ENCODE measurements at places on chromosomes 1 and 21. TPM values are rescaled to one million over a fixed set of nuclear protein-coding genes. Genes with fewer than 3 reads are reported as not detected.

SMIM1 gene
- total RNA-seq = 107 TPM

LEMD1 gene
- not detected for total RNA-seq

NR1I3 gene
- total RNA-seq = not detected

MCOLN3 gene
- total RNA-seq = 18.4 TPM

RUNX3 gene
- total RNA-seq = 1.0 TPM

ESPN gene
- total RNA-seq = 1.7 TPM

FBLIM1 gene
- total RNA-seq = 112 TPM

DHRS3 gene
- 83.3 TPM for total RNA-seq

GRCh38 chr1:48105165-48105564 lies 108.0 kb upstream of the TRABD2B start:
- no peak for DNase-seq

GRCh38 chr1:248127653-248128052 lies 17.3 kb upstream of the OR2M5 start:
- DNase-seq = no peak

DNA sequence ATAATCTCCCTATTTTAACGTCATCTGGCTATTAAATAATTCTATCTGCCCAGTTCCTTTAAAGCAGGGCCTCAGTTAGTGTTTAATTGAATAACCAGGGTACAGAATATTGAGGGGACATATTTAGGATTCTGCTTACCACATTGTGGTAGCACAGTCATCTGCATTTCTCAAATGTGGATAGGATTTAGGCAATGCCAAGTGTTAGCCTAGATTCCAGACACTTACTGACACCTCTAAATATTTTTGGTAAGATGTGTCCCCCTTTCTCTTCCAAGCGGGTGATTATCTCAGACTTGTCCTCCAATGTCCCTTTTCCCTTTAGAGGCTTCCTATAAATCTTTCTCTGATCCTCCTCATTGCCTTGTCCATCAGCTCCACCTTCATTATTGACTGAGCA lies 160.8 kb upstream of the HOOK1 start:
- DNase-seq = no peak

GRCh38 chr1:219412772-219413171 lies 200.1 kb downstream of the ZC3H11B start:
- DNase-seq = no peak

DNA sequence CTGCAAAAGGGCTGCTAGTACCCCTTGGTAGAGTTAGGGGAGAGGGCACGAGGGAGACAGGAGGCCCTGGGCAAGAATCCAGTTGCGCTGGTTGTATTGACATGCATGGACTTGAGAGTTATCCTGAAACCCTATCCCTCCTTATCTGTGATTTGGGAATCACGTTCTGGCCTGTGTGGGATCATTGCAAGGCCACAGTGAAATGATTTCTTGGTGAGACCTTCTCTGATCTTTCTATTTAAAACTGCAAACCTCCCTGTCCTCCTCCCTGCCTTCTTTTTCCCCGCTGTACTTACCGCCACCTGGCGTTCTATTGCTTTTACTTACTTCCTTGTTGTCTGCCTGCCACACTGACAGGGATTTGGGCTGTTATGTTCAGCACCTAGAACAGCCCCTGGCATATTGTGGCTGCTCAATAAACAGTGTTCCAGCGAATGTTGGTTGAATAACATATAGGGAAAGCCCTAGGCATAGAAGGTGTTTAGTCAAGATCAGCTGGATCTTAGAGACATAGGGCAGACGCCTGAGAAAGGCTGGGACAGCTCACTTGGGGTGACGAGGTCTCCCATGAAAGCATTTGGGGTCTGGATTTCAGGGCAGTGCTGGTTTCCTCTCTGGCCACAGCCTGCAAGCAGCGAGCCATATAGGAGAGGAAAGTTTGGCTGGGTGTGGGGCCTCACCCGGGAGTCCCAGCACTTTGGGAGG lies 25.6 kb downstream of the ALPL start:
- no peak for DNase-seq

GRCh38 chr1:34868230-34869049 lies 8.9 kb upstream of the SMIM12 start:
- DNase-seq = no peak

DNA sequence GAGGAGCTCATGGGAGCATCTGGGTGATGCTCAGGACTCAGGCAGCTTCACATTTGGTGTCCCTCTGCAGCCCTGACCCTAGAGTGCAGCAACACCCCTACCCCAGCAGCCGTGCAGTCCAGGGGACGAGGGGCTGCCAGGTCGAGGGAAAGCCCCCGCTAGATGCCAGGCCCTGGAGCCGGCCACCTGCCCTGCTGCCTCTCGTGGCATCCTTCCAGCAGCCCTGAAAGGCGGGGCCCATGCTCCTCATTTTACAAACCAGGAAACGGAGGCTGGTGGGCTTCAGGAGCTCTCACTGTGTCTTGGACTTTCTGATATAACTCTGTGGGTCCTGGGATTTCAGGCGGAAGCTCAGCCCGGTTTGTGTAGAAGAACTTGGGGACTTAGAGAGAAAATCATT lies 120.5 kb upstream of the WNT4 start:
- DNase-seq = no peak

DNA sequence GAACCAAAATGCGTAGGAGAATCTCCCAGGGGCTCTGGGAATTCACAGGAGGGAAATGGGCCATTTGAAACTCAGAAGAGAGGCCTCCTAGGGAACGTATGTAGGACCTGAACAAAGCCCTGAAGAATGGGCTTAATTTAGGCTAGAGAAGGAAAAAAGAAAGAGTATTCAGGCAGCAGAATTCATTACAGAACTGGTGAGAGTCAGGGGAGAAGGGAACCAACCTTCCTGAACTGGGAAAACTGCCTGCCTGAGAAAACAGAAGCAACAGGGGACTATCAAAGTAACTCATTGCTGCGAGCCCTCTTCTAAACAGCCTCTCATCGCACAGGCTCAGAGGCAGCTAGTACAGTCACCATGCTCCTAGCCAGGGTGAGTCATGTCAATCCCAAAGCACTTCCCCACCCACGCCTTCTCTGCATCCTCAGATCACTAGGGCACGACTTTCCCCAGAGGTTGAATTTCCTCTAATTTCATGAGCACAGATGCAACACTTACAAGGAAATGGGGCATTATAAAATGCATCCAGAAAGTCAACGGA lies 98.1 kb downstream of the ADSS2 start:
- DNase-seq = no peak

GRCh38 chr1:154502066-154502743 lies at the start of the genes SHE and TDRD10:
Gene SHE (minus strand): TSS chr1:154502412. CDS start chr1:154502026, 386 bp downstream.
Gene TDRD10 (plus strand): TSS chr1:154502219. CDS start chr1:154506904, 4,685 bp downstream.
- DNase-seq = peak; percentile 68

GRCh38 chr1:222616525-222616924 lies 1.4 kb upstream of the MIA3 start:
- DNase-seq = no peak

- no peak for DNase-seq
Measured at GRCh38 chr21:37452227-37452626, 85.7 kb downstream of the DYRK1A start.

- DNase-seq = no peak
Measured at GRCh38 chr1:25914074-25914995, 8.1 kb upstream of the STMN1 start.

DNA sequence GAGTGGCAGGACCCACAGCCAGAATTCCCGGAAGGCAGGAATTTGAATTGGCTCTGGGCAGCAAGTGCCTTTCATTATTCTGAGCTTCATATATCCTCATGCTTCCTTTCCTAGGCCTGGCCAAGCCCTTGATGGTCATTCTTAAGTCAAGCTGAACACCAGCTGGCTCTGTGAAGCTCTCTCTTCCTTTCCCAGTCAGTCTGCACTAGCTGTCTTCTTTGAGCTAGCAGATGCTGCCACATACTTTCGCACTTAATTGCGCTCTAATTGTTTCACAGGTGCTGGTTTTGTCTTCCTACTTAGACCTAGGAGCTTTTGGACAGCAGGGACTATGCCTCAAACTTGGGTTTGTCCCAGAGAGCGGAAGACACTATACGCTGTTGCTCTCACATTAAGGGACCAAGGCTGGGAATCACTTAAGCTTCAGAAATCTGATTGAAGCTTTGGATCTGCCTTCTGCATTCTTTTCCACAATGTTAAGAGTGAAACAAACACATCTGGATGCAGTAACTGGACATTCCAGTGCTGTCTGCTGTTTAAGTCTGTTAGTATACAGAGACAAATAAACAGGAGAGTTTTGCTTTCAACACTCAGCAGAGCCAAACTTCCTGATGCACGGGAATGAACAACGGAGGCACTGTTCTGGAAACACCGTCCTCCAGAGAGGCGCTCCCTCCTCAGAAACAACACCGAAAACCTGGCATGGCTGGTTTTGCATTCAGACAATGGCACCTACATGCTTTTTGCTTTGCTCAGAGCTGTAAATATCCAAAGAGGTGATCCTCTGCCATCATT lies 2.2 kb downstream of the TLR5 start:
- no peak for DNase-seq
